Central memory CD4-positive, alpha-beta T cell (primary cell): ENCODE measurements at places on chromosomes 2 and 18.

DNA sequence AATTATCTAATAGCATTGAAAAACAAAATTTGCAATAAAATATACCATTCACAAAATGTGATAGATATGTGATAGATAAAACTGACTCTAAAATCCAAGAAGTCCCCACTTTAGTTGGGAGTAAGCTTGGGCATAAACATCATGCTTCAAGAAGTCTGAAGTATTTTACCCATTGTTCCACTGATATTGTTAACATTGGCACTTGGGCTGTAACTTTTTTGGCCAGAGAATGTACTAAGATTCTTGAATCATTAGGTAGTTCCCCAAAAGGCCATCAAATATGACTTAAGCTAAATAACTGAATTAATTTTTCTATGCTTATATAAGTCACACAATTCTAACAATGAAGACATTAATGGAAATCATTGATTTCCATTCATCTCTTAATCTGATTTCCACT, 413.6 kb downstream of the CDH2 start:
- no peak for DNase-seq

DNA sequence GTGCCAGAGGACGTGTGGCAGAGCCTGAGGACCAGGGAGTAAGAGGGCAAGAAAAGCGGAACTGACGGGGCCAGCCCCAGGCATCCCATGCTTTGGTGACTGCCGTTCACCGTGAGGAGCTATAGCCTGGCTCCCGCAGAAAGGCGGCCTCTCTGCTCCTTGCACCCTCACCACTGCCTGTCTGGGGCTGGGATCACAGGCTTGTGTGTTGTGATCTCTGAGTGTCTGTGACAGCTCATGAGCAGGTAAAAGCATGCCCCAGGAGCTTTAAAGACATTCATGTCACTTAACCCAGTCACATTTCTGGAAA, 266.8 kb upstream of the RAB6C start:
- DNase-seq = no peak

DNA sequence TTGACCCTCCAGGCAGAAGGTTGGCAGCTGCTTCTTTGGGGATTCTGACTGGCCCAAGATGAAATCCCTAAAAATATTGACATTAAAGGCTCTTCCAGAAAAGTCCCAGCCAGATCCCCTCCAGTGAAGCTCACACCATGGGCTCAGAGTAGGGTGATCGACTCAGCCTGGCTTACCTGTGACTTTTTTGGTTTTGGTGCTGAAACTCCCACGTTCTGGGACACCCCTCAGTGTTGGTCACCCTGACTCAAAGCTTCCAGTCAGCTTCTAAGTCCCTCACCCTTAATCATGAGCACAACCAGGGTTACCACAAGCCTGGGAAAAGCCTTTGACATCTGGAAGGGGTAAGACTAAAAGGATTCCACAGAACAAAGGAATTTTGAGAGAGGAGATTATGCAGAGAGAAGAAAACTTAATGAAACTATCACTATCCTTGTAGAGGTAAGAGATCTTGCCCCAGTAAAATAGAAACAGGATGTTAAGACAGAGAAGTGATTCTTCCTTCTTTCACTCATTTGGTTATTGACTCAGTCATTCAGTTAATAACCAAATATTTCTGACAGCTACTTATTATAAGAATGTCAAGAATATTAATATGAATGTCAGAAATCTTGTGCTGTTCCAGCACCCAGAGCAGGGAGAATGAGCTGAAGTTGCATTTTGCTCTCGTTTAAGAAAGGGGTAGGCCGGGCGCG, 66.8 kb upstream of the SEC11C start:
- no peak for DNase-seq

DNA sequence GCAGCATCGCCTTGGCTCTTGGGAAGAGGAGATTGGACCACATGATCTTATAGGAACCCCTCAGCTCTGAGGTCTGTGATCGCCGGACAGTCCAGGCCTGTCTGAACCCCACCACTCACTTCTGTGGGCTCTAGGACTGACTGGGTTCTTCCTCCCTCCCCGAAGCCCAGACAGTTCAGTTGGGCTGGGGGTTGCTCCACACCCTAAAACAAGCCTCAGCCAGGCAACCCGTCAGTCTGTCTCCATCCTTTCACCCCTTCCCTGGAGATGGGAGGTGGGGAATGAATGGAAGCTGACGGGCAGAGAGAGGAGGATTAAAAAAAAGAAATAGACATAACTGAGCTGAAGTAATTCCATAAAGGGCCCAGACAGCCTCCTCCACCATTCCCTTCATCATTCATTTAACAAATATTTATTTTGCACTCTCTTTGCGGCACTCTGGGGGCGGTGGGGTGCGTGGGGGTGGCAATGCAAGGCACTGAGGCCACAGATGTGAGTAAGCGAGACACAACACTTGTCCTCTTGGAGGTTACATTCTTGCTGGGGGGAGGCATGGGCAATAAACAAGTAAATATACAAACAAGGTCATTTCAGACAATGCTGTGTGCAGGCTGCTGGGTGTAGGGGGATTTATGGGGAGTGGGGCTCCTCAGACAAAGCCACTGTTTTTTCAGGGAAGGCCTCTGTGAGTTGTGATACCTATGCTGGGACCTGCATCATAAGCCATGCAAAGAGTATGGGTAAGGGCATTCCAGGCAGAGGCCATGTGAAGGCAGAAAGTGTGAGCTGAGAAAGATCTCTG, 12.9 kb downstream of the WNT10A start:
- DNase-seq = no peak

DNA sequence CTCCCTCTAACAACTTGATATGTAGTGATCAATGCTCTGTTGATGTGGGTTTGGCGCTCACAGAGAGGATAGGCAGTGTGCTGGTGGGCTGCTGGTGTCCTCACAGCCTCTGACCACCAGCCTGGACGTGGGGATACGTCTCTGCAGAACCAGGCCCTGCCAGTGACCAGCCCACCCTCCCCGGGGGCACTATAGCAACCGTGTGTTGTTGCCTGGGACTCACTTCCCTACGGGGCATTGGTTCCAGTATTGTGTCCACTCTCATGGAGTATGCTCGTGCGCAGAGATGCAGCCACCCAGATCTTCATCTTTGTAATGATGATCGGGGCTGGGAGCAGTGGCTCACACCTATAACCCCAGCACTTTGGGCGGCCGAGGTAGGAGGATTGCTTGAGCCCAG, 180.1 kb downstream of the LDLRAD4 start:
- DNase-seq = no peak

GRCh38 chr18:9435041-9435440, 40.3 kb upstream of the RALBP1 start:
- no peak for DNase-seq

DNA sequence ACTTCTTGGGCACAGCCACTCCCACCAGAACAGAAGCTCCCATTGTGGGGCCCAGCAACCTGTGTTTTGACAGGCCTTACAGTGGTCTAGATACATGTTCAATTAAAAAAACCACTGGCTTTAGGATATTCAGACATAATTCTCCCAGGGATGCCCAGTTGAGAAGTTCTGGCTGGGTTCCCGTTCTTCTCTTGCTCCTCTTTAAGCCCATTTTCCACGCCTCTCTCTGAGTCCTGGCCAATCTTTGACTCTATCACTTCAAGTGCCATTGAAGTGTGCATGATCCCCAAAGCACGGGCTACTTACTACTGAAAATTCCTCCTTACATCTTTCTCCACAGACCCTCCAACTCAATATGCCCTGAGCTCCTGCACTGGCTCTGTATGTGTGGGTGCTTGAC, 17.5 kb upstream of the SULT1C3 start:
- no peak for DNase-seq

DNA sequence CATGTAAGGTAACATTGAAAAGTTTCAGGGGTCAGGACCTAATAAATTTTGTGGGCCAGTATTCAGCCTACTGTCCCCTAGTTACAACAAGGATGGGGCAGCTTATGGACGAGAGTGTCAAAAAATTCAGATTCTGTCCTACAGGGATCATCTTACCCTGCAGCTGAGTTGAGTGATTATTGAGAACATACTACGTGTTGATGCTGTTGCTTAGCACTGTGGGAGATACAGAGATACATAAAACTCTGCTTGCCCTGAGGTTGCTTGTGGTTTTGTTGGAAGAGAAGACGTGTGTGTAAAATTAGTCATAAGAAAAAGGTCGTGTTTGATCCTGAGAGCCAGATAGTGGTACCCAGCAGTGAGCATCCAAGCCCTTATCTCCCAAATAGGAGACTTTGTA, 253.2 kb downstream of the NEDD4L start:
- DNase-seq = peak; percentile 34

- DNase-seq = no peak
Observed at GRCh38 chr2:212337036-212337435, 201.6 kb downstream of the ERBB4 start.

DNA sequence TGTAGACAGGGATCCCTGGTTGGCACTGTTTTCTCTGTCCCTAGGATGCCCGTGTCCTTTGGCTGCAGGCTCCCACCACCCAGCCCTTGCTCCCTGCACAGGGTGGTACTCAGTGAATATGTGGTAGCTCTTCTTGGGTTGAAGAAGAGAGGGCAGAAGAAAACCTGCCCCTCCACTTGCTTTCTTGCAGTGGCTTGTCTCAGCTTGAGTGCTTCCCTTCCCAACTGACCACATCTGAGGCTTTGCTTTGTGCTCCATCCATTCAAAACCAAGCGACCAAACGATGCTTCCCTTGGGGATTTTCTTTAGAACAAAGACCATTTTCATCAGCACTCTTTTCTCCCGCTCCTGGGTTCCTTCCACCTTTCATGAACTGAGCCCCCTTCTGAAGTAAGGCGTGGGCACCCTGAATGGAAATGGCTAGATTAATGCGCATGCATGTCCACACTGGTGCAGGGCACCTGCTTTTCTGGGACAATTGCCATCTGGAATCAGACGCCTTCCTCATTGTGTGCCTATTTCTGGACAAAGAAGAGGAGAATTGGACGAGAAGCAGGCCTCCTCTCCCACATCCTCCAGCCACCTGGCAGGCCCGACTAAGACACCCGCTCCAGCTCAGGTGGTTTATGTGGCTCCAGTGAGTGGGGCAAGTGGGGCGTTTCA, 59.1 kb downstream of the ARL4C start:
- DNase-seq = no peak

- no peak for DNase-seq
Observed at GRCh38 chr2:9462313-9462712, 12.0 kb upstream of the IAH1 start.

DNA sequence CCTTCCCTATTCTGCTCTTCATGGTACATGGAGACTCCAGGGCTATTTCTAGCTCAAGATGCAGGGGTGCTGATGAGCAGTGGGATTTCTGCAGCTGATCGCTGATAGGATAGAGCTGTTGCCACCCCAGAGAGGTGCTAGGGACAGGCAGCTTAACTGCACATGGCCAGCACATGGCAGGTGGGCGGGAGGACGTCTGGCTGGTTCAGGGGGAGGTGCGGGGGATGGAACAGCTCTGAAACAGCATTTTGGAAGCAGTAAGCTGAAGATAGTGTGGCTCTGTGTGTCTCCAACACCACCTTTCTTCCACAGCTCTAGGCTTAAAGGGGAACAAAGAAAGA, 151.9 kb upstream of the PELI1 start:
- DNase-seq = no peak

DNA sequence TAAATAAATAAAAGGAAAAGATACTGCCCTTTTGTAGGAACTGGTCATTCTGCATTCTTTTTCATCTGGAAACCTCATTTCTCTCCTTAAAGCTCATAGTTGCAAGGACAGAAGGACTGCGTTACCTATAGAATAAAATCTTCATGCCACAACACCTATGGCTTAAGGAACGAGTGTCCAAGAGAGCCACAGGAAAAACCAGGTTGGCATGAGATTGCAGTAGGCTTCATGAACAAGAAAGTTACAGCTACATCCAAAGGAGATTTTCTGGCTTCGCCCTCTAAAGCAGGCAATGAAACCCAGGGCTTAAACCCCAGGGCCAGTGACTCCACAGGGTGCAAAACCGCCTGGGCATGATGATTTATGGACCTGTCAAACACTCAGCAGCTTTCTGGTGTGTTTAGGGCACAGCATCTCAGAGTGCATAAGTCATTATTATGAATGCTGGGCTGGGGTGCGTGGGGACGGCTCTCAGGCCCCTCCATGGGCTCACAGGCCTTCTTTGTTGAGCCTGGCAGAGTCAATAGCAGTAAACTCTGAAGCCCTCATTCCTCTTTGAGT, 30.7 kb upstream of the PIEZO2 start:
- DNase-seq = no peak

- no peak for DNase-seq
Observed at GRCh38 chr2:62229082-62229605, 33.2 kb downstream of the B3GNT2 start.

DNA sequence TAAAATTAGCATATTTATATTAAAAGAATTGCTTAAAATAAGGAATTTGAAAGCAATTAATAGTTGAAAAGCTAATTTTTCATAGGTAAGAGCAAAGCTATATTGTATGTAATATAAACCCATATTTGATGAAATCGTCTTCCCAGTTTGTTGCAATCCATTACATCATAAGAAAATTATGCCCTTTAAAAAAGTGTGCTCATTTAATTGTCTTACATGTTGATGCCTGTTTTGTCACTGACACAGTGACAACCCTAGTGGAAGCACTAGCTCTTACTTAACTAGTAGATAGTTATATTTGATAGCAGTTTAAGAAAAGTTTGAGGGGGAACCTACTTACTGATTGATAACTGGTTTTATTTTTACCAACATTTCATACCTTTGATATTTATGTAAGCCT, 30.0 kb upstream of the IL18RAP start:
- no peak for DNase-seq

DNA sequence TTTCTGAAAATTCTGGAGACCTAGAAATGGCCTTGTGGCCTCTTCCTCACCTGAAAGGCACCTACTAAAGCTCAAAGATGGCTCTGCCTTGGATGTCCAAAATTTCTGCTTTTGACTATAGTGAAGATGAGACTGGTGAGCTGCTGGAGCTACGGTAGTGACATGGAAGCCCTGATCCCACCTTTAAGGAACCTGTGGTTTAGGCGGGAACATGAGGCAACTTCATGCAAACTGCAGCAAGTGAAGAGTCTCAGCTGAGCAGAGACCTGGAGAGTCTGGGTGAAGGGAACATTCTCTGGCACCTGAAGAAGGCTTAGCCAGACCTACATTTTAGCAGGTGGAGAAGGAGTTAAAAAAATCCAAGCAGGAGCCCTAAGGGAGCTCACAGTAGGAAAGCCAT, 40.0 kb downstream of the GORASP2 start:
- no peak for DNase-seq

- no peak for DNase-seq
Observed at GRCh38 chr2:189116979-189117378, 62.6 kb downstream of the COL5A2 start.
